ENCODE measurements at places on chromosomes 1 and 21. TPM values are rescaled to one million over a fixed set of nuclear protein-coding genes. Genes with fewer than 3 reads are reported as not detected.

DNA sequence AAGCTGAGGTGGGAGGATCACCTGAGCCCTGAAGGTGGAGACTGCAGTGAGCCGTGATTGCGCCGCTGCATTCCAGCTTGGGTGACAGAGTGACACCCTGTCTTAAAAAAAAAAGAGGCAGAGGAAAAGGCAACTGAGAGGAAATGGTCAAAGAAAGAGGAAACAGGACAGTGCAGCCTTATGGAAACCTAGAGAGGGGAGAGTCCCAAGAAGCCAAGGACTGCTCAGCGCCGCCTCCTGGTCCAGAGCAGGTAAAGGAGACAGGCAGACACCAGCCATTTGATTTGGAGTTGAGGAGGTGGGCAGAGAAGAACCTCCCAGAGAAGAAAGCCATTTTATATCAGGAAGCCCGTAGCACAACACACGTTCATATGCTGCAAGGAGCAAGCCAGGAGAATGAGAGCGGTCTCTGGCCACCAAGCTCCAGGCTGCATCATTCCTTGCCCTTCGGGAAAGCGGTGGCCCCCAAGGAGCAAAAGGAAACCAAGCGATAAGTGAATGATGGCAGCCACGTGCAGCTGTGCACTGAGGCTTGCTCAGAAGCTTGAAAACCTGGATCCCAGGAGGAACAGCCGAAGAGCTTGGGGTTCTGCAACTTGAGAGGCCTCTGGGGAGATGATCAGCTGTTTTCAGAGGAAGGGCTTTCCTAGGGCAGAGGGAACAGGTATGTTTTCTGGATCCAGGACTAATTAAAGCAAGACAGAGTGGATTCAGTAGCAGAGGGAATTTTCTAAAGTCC is 33.7 kb downstream of the LRRC42 start:
- DNase-seq = no peak

DNA sequence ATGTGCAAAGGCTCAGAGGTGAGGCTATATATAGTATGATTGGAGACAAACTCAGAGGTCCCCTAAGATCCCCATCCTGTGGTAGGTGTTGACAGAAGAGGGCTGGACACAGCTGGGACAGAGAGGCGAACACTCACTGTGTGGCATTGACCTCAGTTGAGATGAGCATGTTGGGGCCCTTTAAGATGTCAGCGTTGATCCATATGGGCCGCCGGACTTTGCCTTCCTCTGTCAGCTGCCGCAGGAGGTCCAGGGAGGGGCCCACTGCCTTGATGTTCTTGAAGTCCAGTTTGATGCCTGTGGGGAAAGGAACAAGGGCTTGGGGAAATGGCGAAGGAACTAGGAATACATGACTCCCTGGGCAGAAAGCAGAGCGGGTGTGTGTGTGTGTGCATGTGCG is 8.8 kb downstream of the FAM151A start:
- DNase-seq = no peak

- DNase-seq = no peak
Observed at GRCh38 chr1:6596351-6596750, 6.3 kb downstream of the KLHL21 start.

DNA sequence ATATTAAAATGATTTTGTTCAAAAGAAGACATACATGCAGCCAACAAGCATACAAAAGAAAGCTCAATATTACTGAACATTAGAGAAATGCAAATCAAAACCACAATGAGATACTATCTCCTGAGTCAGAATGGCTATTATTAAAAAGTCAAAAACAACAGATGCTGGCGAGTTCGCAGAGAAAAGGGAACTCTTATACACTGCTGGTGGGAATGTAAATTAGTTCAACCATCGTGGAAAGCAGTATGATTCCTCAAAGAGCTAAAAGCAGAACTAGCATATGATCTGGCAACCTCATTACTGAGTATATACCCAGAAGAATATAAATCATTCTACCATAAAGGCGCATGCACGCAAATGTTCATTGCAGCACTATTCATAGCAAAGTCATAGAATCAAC is 126.0 kb upstream of the HMCN1 start:
- no peak for DNase-seq

DNA sequence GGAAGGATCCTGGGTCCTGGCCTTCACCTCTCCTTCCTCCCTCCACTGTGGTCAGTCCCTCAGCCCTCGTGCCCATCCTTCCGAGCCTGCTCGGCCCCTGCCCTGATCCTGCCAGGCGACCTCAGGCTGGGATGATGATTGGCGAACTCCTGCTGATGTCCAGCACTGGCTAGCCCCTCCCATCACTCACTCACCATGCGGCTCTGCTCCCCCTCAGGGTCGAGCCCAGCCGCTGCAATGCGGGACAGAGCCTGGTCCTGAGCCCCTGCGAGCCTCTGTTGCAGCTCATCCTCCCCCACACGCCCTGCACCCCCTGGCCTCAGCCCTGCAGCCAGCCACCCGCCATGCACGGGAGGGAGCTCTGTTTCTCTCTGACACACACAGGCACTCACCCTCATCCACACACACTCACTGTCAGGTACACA is 100.2 kb downstream of the DMRTB1 start:
- no peak for DNase-seq

The OR2T5 gene
- not detected for total RNA-seq

All from left ventricle myocardium superior (tissue), 1 donor.